ENCODE measurements at places on chromosomes 12 and 14. TPM values are rescaled to one million over a fixed set of nuclear protein-coding genes. Genes with fewer than 3 reads are reported as not detected.

- no peak for DNase-seq
Observed at GRCh38 chr14:34971381-34971780, 11.4 kb upstream of the SRP54 start.

DNA sequence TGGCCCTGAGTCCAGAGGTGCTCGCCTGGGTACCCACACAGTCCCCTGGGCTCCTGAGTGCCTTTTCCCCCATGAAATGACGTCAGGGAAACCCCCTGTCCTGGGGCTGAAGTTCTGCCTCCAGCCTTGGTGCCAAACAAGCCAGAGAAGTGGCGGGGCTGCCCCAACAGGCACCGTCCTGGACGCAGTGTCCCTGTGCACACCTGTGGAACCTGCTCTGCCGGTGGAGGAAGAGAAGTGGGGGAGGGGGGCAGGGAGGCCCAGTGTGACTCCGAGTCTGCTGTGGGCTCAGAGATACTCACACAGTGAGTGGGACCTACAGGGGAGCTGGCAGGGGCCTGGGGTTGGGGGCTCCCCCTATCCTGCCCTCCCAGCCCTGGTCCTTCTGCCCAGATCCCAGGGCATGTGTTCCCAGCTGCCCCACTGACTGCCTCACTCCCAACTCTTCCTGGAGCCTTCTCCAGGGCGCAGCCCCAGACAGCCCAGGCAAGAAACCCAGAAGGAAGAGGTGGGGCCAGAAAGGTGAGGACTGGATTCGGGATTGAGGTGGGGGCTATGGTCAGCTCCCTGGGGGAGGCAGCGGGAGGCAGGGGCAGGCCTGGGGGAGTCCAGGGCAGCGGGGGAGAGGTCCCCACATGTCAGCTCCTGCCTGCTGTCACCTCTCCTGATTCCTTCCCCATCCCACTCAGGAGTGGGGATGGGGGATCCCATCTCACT, 24.7 kb downstream of the CCDC85C start:
- no peak for DNase-seq

DNA sequence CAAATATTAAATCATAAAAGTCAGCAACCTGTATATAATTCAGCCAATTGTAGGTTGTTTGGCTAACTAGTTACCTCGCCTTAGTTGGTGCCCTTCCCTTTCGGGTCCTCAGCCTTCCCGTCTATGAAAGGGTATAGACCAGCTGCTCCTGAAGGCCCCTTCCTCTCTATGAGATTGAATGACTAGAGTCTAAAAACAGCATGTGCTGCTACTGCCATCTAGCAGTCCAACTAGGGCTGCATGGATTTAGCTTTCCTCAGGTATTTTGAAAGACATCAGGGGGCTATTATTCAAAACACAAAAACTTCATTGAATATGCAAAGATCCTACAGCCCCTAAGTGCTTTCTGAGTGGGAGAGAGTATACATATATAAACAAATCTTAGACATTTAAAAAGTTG, 37.0 kb upstream of the TMEM263 start:
- no peak for DNase-seq

DNA sequence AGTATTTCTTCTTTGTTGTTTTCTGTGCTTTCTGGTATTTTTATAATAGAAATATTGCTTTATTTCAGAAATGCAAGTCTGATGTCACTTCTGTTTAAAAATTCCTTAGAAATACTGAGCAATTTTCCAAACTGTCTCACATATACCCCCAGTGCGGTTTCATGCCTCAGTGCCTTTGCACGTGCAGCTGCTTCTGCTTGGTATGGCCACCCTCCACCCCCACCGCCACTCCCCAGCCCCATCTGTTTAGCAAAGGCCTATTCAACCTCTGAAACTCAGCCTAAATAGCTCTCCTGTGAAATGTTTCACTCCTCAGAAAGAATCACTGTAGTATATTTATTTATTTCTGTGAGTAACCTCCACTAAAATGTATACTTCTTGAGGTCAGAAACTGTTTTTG, 52.3 kb downstream of the PPM1H start:
- no peak for DNase-seq

MYH7 gene
- not detected for total RNA-seq
